ELR (cell line): ENCODE measurements at places on chromosomes 1 and 21.

GRCh38 chr1:201036188-201036842 lies 12.8 kb upstream of the KIF21B start:
- no peak for DNase-seq

- DNase-seq: no peak
Measured at GRCh38 chr21:25925064-25925800, 190.5 kb downstream of the GABPA start.

- peak; percentile 64 for DNase-seq
Measured at GRCh38 chr1:53804791-53805505, 33.1 kb downstream of the NDC1 start.

- no peak for DNase-seq
Measured at GRCh38 chr1:55059302-55060132, 20.2 kb downstream of the PCSK9 start.
